ENCODE measurements at places on chromosomes 16 and 17.
A peak's percentile ranks its signal among the peaks of the same experiment; 100 is the strongest.

DNA sequence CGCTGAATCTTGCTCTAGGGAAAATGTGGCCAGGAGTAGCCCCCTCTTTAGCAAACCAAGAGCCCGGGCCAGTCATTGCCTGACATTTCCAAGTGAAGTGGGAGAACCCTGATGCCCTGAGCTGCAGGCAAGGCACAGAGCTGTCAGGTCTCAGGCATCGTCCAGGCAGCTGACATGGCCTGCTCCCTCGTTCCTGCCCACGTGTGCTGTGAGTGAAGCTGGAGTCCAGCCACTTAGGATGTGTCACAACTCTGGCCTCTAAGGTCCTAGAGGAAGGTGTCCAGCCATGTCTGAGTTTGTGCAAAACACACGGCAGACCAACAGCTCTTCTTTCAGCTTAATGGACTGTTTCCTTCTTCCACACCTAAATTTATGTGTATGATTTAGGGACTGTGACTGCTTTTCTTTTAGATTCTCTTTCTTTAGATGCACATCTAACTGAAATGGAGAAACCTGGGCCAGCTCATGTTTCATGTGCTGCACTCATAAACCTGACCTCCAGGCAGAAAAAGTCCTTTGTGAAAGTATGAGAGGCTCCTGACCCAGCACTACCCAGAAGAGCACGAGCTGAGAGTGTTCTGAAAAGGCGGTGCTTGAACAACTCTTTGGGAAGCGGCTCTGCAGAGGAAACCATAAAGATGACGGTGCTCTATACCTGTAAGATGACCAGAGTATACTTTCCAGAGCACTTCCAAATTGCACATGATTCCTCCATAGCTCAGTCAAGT is 14.8 kb upstream of the LIMD2 start:
- no peak for DNase-seq

DNA sequence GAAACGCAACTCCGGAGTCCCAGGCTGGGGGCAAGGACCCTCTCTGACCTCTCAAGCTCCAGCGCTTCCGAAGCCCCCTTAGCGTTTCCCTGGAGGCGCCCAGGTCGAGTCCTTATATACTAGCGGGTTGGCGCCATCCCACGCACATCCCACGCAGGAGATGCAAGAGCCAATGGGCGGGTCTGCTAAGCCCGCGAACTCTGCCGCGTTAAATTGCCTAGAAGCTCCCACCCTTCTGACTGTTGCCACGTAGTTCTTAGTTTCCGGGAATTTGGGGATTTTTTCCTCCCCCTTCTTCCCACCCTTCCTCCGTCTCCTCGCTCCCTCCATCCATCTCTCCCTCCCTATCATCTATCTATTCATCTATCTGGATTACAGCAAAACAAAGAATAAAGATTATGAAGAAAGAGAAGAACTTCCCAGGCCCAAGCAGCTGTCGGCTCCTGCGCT is at the start of gene SLFN11:
SLFN11 (minus strand) TSS at position 88 of the 450 bp plus-strand sequence. CDS start 9,814 bp downstream, outside the sequence.
- peak; percentile 87 for DNase-seq

DNA sequence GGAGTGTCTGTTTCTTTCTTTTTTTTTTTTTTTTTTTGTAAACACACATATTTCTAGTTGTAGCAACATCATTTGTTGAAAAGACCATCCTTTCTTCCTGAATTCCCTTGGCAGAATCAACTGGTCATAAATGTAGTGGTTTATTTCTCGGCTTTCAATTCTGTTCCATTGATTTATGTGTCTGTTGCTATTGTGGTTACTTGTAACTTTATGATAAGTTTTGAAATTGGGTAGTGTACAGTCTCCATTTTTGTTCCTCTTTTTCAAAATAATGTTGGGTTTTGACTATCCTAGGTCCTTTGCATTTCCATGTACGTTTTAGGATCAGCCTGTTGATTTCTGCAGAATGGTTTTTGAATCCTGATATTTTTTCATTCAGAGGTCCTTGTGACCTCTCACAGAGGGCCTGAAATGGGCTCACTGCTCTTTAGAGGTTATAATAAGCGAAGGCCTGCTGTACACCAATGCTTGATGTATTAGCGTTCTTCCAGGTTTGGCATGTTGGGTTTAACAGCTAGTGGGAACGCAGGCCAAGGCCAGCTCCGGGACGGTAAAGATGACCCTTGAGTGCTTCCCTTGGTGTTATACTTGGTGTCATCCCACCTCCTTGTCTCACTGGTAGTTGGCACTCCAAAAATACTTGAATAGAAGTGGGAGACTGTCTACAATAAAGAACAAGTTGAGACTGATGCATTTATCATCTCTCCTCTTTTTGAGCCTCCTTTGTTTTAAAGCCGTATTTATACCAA is 43.8 kb downstream of the ZNRF1 start:
- DNase-seq = no peak

GRCh38 chr17:76467366-76467765 is at the start of gene AANAT:
AANAT (plus strand) TSS chr17:76467603; CDS start chr17:76468747, 1,144 bp downstream.
- DNase-seq = no peak

- DNase-seq = no peak
Measured at GRCh38 chr17:16378636-16379282, 2.1 kb upstream of the UBB start.

DNA sequence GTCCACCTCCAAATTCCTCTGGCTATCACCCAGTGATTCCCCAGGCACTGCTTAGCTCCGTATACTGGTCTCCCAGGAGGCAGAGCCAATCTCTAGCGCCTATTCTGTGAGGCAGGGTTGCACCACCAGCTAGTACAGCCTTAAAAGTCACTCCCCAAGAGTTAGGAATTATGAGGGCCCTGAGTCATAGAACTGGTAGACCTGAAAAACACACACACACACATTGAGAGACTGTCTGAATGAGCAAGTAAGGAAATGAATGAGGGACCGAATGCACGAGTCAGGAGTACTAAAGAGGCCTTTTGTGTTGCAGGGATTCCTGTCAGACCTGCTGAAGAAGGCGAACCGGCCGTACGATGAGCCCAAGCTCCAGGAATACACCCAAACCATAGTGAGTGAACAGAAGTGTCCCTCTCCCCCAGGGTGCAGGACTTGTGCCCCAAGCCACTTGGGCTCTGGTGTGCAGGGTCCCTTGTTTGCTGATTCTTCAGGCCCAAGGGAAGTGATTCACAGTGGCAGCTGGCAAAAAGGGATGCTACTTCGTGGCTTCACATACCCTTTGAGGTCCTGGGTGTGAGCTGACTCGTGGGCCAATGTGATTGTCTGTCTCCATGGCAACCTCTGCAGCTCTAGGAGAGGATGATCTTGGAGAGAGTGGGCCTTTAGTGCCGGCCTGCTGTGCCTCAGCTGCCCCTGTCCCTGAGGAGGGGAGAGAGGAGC is 24.7 kb downstream of the CALB2 start:
- no peak for DNase-seq

DNA sequence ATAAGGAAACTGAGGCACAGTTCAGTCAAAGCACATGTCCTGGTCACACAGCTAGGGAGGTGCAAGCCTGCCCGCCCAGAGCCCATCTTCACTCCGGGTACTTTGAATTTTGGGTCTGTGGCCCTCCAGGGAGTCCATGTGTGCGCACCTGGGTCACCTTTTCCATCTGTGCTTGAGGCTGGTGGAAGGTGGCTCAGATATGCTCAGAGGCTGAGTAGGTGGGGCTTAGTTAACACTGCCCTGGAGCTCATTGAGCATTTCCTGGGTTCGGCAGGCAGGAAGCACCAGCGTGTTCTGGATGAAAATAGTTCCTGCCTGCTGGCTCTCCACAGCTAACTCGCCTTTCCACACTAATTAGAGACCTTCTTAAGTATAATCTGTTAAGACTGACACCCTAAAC is 19.2 kb downstream of the FAM234A start:
- DNase-seq = peak; percentile 15

DNA sequence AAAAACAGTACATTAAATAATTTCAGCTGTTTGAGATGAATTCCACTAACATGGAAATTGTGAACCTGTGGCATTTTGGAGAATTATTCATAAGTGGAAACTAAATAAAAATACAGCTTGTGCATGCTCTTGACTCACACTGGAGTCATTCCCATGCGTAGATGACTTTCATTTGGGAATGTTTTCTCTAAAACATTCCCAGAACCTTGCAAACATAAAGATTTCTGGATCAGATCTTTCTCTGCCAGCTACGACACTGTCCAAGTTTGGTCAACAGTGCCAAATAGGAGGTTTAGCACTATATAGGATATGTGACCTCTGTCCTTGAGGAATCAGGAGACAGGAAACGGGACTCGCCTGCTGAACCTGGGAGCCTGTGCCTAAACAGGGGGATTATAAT is 400.9 kb downstream of the SLC39A11 start:
- DNase-seq = no peak

DNA sequence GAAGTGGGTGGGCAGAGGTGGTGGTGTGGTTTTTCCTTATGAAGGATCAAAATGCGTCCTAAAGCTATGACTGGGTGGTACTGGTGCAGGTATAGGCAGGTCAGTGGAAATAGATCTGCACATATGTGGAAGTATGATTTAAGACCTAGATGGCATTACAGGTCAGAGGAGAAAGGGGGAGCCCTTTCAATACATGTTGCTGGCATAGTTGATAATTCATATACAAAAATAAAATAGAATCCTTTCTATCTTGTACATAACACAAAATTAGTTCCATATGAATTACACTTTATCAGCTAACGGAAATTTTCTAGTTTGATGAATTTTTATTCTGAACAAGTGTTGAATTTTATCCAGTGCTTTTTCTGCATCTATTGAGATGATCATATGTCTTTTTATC is 20.8 kb upstream of the PIK3R5 start:
- no peak for DNase-seq

- DNase-seq = no peak
Measured at GRCh38 chr16:51815523-51815922, 664.5 kb upstream of the SALL1 start.

DNA sequence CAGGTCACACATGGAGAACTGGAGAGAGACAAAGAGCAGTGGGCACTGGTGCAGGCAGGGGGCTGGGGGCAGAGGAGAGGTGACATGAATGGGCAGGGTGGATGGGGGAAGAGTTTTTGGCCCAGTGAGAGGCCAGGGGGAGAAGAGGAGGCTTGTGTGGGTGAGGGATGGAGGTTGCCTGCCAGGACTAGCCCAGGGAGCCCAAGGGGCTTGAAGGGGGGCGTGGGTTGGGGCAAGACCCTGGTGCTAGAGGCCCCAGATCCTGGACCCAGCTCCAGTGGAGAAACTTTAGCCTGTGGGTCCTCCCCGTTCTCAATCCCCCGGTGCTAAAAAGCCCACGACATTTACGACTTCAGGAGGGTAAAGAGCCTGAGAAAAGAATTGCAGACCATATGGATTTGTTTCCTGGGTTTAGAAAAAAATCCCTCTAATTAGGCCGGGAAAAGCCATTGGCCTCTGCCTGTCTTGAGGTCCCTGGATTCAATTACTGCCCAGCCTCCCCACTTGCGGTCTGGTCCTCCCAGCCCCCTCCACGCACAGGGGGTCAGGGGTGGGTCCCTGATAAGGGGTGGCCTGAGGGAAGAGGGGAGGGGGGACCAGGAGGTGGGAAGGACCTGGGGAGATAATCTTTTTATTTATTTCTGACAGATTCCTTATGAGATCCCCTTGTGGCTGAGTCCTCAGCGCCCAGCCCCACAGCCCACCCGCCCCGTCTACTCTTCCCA is 33.0 kb downstream of the NGFR start:
- no peak for DNase-seq

GRCh38 chr16:57826706-57827625 is 24.7 kb upstream of the KIFC3 start:
- no peak for DNase-seq

GRCh38 chr17:68820476-68820824 is 134.7 kb downstream of the ABCA8 start:
- DNase-seq = no peak

DNA sequence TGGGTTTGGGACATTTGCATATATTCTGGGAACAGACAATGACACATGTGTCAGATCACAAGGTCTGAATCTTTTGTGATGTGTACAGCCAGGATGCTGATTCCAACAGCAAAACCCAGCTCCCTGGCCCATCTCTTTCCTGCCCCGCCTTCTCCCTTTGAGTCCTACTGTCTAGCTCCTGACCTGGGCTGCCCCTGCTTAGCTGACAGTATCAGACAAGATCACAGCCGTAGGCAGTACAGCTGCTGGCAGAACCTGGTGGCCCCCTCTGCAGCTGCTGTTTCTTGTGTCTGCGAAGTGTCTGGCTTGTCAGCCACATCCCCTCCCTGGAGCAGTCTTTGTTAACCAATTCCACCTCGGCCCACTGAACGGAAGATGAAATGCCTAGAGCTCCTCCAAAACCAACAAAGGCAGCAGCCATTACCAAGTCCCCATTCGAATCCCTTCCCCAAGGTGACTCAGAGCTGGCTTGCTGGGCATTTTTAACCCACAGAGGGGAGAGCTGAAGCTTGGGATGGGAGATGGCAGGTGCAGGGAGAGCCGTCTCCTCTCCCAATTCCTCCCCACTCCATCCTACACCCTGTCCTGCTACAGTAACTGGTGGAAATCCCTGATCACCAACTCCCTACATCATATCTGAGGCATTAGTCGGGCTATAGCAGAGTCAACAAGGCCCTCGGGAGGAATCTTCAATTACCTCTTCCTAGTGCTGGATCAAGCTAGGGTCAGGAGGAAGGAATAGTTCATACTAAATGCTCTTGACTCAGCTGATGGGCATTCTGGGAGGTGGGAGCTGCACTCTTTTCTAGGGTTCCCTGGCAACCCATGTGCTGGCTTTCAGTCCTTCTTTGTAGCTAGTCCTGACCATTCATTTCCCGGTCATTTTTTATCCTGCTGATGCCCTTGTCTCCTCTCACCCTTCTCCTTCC is 5.8 kb downstream of the PIPOX start:
- DNase-seq = no peak

- DNase-seq = no peak
Measured at GRCh38 chr17:28381141-28381825, 9.8 kb downstream of the SARM1 start.

- DNase-seq = no peak
Measured at GRCh38 chr16:19861133-19861532, 23.5 kb downstream of the GPRC5B start.

DNA sequence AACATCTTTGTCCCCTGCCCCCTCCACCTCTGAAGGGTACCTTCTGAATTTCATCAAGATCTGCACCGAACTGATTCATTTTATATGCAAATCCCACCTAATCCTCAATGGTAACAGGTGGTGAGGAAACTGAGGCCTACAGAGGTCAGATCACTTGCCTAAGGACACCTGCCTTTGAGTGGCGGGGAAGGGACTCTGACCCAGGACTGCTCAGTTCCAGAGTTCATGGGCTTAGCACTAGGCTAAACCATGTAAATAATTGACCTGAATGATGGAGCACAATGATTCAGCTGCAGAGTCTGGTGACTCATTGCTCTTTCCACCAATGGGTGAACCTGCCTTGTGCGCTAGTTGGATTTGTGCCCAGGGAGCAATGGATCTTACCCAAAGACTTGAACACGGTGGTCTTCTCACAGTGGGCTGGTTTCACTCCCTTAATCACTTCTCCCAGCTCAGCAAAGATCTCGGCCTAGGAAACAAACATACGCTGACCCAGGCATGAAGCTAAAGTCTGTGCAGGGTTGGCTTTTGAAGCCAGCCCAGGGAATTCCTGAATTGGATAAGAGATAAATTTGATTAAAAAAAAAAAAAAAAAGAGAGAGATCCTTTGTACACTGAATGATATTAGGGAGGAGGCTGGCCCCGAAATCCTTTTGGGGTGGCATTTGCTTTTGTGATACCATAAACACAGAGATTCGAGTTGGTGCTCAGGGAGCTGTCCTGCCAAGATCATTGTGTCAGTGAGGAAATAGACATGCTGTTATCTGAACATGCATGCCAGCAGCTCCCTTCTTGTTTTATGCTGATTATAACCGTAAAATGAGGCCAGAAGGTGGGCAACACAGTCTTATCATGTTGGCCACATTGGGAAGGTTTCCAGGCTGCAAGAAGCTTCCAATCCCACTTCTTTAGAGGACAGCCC is 17.0 kb downstream of the CRYM start:
- no peak for DNase-seq

All from CD4-positive, alpha-beta T cell treated with Interleukin-12 subunit alpha and Interleukin-12 subunit beta, for 1 hour (primary cell).